CD8-positive, alpha-beta T cell (primary cell): ENCODE measurements at places on chromosomes 12 and 14.

- no peak for DNase-seq
Observed at GRCh38 chr14:34628681-34629135, 1.2 kb downstream of the SNX6 start.

- DNase-seq = no peak
Observed at GRCh38 chr14:32468955-32469354, 139.9 kb downstream of the AKAP6 start.

GRCh38 chr14:31968956-31969698 is 108.0 kb upstream of the ARHGAP5 start:
- DNase-seq = no peak

- no peak for DNase-seq
Observed at GRCh38 chr12:98222135-98222534, 293.3 kb upstream of the TMPO start.

GRCh38 chr12:52976574-52977071 is 27.7 kb downstream of the KRT18 start:
- DNase-seq = no peak

DNA sequence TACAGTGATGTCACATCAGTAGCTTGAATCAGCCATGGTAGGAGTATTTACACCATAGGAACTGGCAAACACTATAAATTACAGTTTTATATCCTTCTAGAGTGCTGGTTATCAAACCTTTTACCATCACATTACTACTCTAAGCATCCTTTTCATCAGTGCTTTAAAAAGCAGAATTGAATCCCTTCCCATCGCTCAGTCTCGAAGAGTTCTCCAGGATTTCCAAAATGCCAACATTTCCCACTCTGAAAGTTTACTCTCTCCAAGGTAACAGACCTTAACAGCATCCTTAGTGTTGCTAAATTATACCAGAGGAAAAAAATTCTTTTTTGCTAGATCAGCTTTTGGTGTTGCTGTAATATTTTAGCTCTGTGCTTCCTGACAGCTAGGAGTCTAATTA is 209.4 kb upstream of the USP15 start:
- no peak for DNase-seq

- DNase-seq = no peak
Observed at GRCh38 chr12:45415393-45415817, 199.5 kb downstream of the ANO6 start.

DNA sequence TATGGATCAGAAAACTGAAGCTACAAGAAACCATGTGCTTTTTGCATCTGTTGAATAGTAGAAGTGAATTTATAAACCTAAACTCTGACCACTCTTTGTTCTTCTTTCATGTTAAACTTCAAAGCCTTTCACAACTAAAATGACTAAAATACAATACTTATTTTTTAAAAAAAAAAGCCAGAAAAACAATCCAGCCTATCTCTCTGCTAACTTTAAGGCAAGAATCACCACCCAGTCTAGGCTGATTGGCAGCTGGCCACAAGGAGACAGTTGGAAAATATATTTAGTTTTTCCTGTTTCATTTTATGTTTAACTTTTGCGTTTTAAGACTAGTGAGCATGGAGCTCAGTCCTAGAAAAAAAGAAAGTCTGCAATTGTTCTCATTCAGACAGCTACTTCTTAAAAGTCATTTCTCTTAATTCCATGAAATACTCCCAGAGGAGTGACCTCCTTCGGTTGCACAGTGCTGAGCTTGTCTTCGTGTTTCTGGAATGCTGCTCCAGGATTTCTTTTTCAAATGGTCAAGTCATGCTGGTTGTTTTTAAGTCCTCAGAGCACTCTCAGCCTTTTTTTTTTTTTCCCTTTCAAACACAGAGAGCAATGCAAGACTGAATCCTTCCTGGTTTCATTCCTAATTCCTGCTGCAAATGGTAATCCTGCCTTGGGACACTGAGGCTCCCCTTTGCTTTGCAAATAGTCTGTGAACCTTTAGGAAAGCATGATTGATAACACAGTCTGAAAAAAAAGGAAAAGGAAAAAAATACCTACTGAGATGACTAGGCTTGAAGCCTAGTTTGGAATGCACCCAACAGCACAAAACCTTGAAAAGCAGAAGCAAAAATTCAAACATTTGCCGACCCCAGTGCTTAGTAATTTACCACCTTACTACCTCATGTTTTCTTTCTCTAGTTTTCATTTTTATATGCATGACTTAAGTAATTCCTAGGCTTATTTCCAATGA is 233.3 kb upstream of the DAAM1 start:
- DNase-seq = no peak

DNA sequence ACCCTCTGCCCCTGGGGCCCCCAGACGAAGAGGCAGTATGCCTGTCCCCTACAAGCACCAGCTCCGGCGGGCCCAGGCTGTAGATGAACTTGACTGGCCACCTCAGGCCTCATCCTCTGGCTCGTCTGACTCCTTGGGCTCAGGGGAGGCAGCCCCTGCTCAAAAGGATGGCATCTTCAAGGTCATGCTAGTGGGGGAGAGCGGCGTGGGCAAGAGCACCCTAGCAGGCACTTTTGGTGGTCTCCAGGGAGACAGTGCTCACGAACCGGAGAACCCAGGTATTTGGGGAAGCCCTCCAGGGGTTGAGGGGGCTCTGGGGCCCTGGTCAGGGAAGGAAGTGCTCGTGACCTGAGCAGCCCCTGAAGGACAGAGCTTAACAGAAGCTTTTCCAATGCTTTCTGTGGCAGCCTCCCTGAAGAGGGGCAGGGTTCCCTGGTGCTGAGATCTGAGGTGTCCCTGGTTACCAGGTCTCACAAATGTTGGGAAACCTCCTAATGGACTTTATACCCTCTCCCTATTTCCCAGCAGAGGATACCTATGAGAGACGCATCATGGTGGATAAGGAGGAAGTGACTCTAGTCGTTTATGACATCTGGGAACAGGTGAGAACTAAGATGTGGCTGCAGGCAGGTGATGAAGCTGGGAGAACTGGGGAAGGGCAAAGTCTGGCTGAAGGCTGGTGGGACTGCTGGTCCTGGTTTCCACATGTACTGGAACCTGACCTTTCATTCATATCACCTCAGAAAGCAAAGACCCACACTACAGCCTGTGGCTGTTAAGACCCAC is 1.9 kb downstream of the REM2 start:
- no peak for DNase-seq

DNA sequence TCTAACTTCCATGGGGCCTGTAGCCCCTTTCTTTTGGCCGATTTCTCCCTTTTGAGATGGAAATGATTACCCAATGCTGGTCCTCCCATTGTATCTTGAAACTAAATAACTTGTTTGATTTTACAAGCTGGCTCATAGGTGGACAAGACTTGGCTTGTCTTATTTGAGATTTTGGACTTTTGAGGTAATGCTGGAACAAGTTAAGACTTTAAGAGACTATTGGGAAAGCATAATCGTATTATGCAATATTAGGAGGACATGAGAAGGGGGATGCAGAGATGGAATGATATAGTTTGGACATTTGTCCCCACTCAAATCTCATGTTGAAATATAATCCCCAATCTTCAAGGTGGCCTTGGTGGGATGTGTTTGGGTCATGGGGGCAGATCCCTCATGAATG is 49.2 kb upstream of the LYZ start:
- DNase-seq = no peak

DNA sequence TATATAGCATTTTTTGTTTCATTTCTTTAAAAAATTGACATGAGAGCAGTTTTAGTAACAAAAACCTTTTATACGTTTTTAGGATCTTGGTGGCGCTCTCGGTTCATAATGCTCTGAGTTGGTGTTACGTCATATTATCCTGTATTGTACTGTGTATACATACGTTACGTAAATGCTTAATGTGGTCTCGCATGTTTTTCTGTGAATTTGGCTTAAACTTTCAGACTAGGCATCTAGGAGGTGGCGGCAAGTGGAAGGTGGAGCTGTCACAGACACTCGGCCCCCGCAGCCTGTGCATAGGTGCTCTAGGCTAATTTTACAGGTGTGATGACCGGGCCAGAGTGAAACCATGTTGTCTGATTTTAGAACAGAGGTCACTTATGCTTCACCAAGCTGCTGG is 60.0 kb downstream of the PPP2R5C start:
- no peak for DNase-seq

DNA sequence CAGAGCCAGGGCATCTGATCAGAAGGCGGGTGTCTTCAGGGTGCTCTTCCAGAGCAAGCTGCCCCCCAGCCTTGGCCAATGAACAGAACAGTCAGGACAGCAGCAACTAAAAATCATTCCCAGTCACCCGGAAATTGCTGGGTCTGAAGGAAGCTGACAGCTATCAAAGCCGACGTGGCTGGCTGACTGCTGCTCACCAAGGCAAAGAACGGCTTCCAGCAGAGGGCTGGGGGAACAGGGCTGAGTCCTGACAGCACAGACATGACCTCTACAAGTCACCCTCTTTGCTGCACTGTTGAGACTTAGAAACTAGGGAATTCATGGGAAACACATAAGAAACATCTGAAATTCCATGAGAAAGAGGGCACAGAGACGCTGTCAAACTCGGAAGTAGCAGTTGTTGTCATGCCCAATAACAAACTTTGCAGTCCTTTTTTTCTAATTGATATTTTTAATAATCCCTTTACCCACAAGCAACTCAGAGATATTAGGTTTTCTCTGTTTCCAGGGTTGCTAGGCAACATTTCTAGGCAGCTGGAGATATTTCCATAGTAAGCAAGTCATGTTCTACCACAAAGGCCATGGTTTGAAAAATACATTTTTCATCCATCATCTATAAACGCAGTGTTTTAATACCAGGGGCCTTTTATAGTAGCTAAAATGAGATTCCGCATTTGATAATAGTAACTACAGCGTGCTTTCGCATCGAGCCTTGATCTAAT is 365.2 kb downstream of the SEC23A start:
- DNase-seq = no peak
